Stimulated activated CD4-positive, alpha-beta T cell treated with anti-CD3 and anti-CD28 coated beads, Interleukin-12 subunit alpha, Interleukin-12 subunit beta, amount 100 ng/mL, for 4 hours (primary cell): ENCODE measurements at places on chromosomes 4 and X.

DNA sequence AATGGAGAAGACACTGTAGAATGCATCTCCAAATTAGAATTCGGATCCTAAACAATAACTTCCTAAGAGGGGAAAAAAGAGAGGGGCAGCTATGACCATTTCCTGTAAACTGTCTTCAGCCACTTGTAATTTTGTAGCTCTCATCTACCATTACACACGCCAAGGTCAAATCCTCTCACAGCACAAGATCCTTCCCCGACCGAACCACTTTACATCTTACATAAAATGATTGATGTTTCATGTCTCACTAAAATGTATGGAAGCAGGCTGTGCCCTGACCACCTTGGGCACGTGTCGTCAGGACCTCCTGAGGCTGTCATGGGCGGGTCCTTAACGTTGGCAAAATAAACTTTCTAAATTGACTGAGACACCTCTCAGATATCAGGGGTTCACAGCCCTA is 24.1 kb upstream of the PBDC1 start:
- no peak for DNase-seq

- DNase-seq, result no peak
These were observed 68.7 kb downstream of the KLHL8 start for GRCh38 chr4:87151730-87152129.

DNA sequence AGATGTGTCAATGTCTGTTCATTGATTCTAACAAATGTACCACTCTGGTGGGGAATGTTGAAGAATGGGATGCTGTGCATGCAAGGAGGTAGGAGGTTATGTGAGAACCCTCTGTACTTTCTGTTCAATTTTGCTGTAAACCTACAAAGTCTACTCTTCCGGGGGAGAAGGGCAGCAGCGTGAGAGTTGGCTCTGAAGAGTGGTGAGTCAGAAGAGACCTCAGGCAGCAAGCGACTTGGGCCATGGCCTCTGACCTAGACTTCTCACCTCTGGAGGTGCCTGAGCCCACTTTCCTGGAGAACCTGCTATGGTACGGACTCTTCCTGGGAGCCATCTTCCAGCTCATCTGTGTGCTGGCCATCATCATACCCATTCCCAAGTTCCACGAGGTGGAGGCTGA is 26.7 kb downstream of the MANBA start:
- no peak for DNase-seq

DNA sequence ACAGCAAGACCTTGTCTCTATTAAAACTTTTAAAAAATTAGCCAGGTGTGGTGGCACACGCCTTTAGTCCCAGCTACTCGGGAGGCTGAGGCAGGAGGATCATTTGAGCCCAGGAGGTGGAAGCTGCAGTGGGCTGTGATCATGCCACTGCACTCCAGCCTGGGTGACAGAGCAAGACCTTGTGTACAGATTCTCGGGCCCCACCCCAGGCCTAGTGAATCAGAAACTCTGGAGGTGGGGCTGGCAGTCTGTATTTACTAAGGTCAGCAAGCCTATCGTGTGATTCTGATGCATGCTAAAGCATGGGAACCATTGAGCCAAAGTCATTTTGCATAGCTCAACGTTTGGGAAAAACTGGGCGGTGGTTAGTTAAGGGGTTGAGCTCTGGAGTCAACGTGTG is 3.5 kb downstream of the S100G start:
- DNase-seq, result no peak

DNA sequence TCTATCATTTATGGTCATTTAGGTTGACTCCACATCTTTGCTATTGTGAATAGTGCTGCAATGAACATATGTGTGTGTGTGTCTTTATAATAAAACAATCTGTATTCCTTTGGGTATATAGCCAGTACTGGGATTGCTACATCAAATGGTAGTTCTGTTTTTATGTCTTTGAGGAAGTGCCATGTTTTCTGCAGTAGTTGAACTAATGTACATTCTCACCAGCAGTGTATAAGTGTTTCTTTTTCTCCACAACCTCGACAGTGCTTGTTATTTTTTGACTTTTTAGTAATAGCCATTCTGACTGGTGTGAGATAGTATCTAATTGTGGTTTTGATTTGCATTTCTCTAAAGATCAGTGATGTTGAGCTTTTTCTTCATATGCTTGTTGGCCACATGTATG is 80.5 kb downstream of the ARHGAP6 start:
- DNase-seq, result no peak

DNA sequence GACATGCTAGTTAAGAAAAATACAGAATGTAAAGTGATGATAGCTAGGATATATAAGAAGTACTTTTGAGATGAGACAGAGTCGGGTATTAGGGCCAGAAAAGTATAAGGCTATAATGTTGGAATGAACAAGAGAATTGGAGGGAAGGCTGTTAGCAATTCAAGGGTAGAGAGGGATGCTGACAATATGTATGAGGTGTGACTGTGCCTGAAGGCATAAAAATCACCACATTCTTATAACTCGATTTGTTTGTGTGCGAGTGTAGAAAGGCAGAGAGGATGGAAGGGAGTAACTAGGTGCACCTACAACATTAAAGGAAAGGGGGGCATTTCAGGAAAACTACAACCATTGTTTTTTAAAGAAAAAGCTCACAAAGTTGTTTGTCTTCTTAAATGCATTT is 86.0 kb downstream of the FAT4 start:
- no peak for DNase-seq

DNA sequence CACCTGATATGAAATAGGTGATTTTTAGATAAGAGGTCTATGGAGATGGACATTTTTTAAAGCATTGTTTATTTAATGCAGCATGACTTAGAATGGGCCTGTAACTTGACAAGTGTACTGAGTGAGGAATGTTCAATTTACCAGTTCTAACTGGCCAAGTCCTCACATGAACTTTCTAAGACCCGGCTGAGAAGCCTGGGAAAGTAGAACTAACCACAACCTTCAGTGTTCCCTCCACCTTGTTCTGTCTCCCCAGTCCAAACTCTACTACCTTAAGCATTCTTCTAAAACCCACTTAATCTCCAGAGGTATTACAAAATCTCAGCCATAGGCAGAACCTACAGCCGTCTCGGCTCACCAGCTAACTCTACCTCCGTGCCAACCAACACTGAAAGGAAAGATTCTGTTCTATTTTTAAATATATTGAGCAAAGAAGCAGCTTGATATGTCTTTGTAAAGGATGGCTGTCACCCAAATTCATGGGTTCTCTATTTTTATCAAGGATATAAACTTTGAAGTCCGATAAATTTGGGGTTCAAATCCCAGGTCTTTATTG is 6.8 kb downstream of the PPARGC1A start:
- DNase-seq, result no peak

DNA sequence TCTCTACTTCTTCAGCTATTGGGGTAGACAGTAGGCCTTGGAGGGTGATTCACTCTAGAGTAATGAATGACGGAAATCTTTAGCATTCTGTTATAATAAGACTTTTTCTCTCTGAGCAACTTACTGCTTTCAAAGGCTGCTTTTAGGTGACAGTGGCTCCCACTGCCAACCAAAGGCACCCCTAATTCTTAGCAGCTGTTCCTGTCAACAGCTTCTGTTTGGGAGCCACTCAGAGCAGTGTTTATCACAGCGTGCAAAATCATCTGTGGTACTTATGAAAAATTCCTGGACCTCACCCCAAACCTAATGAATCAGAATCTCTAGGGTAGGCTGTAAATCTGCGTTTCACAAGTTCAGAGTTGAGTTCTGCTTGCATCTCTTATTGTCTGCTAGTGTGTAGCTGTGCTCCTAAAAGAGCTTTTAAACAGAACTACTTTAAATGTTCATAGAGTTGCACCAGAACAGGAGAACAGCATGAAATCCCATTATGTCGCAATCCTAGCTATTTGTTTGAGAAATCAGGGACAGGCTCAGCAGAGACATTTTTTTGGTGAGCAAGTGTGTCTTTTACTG is 52.8 kb upstream of the POU4F2 start:
- no peak for DNase-seq

DNA sequence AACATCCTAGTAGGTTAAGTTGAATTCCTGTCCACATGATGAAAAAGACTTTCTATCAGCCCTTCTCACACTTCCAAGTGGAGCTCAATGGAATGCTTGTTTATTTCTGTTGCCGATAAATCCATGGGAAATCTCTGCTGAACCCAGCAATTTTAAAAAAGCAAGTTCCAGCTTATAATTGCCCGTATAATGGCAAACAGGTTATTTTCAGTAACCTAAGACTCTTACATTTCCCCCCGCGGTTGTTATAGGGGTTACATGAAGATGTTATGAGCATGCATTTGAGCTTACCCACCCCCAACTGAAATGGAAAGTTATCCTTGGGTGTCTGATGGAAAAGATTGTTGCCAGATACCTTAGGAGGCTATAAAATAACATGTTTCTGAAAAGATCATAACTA is 136.2 kb downstream of the PALLD start:
- no peak for DNase-seq

- no peak for DNase-seq
These were observed 60.3 kb downstream of the USP11 start for GRCh38 chrX:47293106-47293505.

DNA sequence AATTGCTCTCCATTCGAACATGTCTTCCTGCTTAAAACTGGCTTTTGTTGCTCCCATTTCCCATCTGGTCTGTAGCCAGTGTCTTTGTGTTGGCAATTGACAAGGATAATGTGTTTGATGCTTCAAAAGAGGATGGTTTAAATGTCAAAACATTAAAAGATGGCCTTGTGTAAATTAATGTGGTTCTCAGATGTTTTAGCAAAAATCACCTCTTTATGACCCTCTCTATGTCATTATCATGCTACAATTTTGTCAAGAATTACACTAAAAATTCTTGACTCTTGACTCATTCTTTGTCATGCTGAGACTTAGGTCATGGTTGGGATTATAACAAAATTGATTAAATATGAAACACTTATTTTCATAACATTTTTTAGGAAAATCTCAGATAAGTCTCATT is 47.4 kb downstream of the TMEM131L start:
- no peak for DNase-seq

DNA sequence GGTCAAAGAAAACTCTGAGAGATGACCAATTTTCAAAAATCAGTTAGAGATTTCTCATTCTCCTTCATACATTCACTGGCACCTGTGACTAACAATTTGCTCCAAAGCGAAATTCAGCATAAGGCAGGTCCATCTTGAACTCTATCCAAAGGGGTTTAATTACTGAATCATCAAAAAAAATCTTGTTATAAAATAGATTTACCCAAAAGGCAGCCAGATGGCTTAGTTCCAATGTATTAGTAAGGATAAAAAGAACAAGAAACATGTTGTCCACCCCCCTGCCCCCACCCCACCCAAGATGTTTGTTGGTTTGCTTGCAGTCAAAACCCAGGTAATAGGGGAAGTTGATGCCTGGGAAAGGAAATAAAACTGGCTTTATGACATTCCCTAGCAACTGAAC is 200.3 kb downstream of the ANTXR2 start:
- no peak for DNase-seq

- no peak for DNase-seq
These were observed 23.9 kb upstream of the MXD4 start for GRCh38 chr4:2285613-2286381.

DNA sequence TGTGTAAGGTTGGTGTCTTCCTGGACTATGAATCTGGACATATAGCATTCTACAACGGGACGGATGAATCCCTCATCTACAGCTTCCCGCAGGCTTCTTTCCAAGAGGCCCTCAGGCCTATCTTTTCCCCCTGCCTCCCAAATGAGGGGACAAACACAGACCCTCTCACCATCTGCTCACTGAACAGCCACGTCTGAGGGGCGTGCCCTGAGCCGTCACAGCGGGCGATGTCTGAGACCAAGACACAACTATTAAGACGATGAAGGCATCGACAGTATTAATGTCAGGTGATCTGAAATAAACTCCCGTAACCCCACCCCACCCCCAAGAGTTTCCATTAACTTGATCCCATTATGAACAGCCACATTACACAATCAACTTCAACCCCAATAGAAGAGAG is 7.9 kb downstream of the TRIML1 start:
- DNase-seq, result no peak

DNA sequence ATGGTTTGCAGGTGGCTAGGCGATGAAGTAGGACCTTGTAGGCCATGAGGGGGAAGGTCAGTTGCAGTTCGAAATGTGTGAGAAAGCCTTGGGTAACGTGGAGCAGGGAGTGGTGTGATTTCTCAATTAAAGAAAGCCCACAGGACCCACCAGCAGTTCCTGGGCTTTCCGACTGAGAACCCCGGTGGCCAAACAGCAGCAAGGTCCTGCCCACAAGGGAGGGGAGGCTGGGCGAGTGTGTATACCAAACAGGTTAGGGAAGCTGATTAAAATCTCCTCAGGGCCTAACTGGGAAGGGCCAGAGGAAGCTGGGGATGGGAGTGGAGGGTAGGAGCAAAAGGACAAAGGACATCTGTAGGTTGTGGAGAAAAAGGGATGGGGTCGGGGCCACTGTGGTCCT is 2.4 kb downstream of the ATP6AP1 start:
- no peak for DNase-seq

DNA sequence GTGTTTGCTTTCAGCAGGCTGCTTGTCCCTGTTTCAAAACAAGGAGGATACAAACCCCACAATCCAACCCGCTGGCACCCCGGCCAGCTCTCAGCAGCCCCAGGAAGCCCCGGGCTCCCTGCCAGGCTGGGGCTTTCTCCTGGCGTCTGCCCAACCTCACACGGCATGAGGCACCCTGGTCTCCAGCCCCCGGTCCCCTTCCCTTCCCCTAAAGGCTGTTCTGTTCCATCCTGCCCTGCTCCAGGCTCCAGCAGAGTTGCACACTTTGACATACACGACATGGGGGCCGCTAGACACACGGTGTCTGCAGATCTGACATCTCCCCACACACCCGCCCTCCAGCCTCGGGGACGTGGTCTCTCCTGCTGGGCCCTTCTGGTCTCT is 107.7 kb upstream of the ADRA2C start:
- no peak for DNase-seq

- no peak for DNase-seq
These were observed 52.6 kb upstream of the UNC5C start for GRCh38 chr4:95601356-95601755.

- no peak for DNase-seq
These were observed 697.3 kb downstream of the CCSER1 start for GRCh38 chr4:90824266-90825150.

GRCh38 chrX:48802089-48802904 is 430 bp downstream of the HDAC6 start:
- peak; percentile 56 for DNase-seq

- no peak for DNase-seq
These were observed 439.6 kb downstream of the INPP4B start for GRCh38 chr4:142406499-142406835.

GRCh38 chr4:17092736-17093437 is 194.4 kb upstream of the LDB2 start:
- DNase-seq, result no peak
